ENCODE measurements at places on chromosomes 6 and 20.

DNA sequence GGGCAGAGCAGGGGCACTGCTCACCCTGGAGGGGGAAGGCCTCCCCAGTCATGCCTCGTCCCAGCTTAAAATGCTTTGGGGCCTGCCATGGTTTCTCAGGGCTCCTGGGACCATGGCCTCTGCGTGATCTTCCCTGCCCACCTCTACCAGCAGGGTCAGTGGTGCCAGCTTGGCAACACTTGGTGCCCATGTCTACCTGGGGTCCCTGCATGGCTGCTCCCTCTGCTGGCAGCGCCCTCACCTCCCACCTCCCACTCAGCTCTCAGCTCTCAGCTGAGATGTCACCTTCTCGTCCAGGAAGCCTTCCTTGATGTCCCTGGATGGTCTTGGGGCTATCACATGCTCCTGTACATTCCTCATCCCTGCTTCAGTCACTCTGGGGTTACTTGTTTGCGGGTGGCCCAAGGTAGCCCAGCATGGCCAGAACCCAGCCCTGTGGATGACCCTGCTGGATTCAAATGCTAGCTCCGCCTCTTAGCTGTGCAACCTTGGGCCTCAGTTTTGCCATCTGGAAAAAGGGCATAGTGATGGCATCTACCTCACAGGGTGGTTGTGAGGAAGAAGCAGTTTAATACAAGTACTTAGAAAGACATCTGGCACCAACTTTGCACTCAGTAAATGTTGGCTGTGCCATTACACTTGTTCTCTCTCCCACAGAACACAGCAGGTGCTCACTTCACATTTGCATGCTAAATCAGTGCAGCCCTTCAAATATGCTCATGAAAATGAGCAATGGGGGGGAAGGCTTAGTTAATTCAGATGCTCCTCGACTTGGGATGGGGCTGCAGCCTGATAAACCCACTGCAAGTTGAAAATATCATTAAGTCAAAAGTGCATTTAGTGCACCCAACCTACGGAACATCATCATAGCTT, 53.5 kb upstream of the PTPN1 start:
- no peak for DNase-seq

DNA sequence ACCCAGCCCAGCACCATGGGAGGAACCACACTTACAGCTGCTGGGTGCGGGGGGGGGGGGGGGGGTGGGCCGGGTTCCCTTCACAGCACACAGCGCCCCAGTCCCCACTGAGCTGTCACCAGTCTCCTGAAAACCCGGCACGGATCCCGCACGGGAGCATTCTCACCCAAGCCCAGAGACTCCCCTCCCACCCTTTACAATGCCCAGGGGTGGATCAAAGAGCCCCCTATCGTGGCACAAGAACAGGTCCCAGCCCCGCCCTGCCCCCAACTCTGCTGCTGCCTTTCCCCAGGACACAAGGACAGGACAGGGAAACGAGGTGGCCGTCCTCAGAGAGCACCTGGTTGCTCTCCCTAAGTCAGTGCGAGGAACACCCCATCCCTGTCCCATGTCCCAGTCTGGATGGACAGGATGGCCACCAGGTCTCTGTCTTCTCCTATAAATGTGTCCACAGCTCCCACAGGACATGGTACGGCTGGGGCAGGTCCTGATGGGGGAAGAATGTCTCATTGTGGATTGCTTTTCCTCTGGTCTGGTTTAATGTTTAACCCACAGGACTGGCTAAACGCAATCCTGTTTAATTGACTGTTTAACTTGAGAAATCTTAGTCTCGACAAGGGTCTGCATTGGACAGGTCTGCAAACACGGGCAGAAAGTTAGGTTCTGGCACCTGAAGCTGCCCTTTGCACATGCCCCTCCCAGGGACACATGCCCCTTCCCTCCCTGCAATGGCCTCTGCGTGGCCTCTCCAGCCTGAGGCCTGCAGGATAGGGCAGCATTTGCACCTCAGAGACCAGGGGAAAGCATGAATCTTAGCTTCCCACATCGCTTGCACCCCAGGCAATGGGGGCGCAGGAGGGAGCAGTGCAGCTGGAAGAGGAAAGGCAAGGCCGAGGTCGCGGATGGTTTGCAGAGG, 45.3 kb downstream of the DACT2 start:
- DNase-seq: no peak

GRCh38 chr6:39792540-39793450, 619 bp downstream of the DAAM2 start:
- DNase-seq: no peak

- DNase-seq: no peak
These were observed 223.8 kb upstream of the ECI2 start for GRCh38 chr6:4359108-4359730.

DNA sequence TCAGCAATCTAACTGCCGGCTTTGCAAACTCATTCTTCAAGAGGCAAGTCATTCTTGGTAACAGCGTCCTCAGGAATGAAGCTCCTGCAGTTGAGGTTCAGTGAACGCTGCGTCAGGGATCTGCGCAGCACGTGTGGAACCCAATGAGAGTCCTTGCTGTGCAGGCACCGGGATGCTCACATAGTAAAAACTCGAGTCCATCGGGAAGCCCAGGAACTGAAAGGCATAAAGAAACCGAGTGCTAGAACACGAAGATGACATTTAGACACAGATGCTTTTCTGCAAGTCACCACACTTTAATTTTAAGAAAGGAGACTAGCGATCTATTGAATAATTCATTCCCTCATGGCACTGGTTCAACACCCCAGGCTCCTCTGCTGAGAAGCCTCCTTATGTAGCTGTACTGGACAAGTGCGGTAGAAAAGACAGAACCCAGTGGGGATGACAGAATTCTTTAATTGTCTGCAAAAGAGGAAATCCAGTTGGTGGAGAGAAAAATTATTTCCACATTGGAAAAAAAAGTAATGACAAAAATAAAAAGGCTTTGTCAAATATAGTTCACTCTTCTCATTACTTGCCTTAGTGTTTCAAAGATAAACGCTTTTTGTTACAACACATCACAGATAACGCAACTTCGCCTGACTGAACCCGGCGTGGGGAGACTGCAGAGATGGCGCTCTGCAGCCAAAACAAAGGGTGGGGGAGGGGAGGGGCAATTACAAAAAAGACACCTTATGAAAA, 1.9 kb upstream of the AFDN start:
- DNase-seq: no peak

DNA sequence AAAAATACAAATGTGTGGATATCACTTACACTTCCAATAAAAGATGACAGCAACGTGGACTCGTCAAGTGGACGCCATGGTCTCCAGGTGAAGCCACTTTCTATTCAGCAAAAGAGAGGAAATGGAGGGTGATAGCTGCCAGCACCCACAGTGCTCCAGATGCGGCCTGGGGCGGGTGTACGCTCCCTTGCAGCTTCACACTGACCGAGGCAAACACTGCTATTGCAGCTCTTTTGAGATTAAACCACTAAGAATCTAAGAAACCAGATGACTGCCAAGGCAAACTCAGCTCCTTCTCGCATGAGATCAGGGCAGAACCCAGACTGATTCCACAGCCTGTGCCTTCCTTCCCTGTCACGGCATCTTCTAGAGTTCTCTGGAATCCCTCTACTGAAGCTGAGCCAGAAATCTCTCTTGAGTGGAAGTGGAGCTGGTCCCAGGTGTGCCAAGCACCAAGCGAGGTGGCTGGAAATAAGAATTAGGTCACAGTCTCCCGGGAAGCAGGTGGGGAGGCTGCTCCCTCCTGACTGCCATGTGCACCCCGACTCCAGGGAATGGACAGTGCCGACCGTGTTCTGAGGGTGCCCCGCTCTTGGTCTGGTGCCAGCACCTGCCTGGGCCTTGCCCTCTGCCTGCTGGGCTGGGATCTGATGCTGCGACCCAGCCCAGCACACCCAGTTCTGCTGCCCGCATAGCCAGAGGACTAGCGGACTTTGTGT, 90.1 kb upstream of the AFDN start:
- DNase-seq: no peak

DNA sequence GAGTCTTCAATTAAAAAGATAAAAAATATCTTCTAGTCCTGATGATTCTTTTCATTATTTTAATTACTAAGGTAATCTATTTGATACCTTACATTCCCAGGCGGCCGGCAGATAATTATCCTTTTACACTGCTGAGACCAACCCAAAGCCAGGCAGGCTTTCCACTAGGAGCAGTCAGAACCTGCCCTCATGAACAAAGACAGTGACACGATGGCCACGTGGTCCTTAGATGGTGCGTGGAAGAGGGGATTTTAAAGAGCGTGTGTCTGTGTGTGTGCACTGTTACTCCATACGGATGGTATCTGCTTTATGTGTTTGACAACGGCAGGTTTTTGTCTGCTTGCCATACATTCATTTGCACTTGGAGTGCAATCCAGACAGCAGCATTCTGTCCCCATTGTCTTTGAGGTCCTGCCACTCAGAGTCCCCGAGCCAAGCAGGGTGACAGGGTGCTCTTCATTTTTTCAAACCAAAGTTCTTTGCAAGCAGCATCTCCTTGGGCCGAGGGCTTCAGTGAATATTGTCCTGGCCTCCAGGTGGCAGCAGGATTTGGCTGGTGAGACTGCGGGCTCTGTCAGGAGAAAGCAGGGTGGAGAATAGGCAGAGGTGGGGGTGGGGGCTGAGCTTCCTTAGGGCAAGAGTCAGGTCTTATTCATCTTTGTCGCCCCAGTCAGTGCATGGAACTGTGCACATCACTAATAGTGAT, 260.5 kb downstream of the NRN1 start:
- no peak for DNase-seq

DNA sequence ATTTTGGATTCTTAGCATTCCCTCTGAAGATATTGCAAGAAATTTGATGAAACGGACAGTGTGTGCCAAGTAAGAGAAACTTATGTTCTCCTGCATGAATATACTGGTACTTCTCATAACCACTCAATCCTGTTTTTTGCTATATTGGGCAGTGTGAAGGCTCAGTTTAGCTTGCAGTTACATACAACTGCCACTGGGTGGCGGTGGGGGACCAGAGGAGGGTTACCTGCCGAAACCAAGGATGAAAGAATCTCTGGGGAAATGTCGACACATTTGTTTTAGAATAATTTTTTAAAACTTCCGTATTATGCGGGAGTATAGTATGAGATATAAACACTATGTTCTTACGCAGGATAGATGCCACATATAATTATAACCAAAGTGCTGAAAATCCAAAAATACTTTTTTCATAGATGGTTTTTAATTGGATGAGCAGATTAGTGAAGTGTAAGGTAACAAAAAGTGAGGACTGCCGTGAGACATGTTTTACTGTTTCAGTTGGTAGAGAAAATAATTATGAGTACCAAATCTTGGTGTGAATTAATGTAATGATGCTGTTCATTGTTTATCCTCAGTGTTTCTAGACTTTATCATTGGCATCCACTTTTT, 9.7 kb downstream of the TRMT11 start:
- peak; percentile 64 for DNase-seq

DNA sequence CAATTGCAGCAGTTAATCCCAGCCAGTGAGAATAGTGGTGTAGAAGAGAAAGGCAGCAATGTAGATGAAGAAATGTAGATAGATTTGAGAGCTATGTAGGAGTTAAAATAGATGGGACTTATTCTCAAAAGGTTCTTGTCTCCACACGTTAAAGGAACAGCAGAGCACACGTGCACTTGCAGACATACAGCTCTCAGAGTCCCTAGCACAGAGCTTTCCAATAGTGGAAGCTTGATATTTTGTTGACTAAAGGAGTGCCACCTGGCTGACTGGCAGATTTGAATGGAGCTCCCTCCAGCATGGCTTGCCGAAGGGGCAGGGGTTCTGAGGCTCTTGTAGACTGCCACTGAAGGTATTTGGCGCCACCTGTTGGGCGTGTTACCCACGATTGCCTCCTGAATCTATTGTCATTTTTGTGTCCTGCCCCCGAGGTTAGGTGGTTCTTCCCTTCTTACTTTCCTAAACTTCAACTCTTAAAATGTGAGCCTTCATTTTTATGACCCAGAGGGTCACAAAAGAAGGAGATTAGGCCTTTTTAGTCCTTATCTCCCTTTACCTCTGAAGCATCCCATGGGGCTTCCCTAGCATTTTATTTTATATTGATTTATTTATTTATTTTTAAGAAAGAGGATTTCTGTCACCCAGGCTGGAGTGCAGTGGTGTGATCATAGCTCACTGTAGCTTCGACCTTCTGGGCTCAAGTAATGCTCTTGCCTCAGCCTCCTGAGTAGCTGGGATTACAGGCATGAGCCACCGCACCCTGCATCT, 16.4 kb downstream of the BRD2 start:
- DNase-seq: peak; percentile 89

DNA sequence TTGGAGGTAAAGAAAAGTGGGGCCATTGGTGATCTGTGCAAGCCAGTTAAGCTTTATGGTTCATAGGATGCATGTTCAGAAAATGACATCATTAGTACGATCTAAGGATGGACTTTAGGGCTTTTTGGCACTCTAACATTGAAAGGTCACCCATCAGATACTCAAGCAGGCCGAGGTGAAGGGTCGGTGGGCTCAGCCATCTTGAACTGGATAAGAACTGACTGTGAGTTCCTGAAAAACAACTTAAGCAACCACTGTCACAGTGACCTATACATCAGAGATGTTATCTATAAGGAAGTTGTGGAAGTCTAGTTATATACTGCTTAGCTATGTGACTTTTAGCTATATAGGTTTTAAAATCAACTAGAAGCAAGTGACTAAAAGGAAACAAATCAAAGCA, 13.0 kb upstream of the ITCH start:
- no peak for DNase-seq

All from activated T-cell treated with anti-CD3 and anti-CD28 coated beads, Interleukin-2, amount 50 U/mL, for 4 hours (primary cell).